Spinal cord (tissue), 10 donors: ENCODE measurements at places on chromosomes 1 and 21.

- no peak for DNase-seq
Observed at GRCh38 chr1:6317098-6317760, 56.3 kb upstream of the GPR153 start.

DNA sequence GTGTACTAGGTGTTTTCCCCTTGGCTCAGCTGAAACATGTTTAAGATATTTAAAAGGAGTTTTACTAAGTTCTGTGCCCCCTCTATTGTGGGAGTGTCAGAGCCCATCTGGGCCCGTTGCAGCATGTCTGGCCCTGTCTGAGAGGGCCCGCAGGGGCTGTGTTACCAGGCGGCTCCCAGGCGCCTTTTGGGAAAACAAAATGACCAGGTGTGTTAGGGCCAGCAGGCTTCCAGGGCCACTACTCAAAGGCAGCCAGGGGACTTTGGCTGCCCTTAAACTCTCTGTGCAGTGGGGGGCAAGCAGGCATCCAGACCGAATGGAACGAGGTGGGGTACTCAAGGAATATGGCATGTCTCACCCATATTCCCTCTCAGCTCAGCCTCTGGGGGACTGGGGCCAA is 111.7 kb downstream of the KCNN3 start:
- DNase-seq, result no peak

- DNase-seq, result no peak
Observed at GRCh38 chr1:184272175-184272866, 114.5 kb upstream of the C1orf21 start.

GRCh38 chr21:39208624-39209333 is 25.5 kb upstream of the PSMG1 start:
- DNase-seq, result no peak

GRCh38 chr1:85707267-85707989 is 805 bp downstream of the ZNHIT6 start:
- DNase-seq, result no peak

GRCh38 chr1:197464044-197464443 is 196.0 kb downstream of the CRB1 start:
- DNase-seq, result peak; percentile 79

- DNase-seq, result no peak
Observed at GRCh38 chr1:14774988-14775387, 176.5 kb downstream of the KAZN start.

DNA sequence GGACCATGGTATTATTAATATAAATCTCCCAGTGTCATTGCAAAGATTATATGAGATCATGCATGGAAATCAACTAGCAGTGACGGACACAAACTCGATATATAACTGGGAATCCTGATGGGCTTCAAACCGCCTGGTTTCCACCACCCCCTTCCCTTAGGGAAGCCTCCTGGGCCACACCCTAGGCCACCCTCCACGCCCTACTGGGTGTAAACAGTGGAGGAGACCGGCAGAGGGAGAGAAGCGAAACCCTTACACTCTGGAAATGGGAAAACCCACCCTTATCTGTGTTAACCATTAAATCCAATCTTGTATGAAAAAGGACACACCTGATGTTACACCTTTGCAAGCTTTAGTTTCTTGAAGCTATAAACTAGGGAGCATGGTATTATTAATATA is 595 bp upstream of the ZNHIT6 start:
- DNase-seq, result no peak

GRCh38 chr21:15333951-15334350 is 269.2 kb upstream of the NRIP1 start:
- no peak for DNase-seq

- DNase-seq, result no peak
Observed at GRCh38 chr1:109188781-109189180, 24.9 kb upstream of the SARS1 start.

DNA sequence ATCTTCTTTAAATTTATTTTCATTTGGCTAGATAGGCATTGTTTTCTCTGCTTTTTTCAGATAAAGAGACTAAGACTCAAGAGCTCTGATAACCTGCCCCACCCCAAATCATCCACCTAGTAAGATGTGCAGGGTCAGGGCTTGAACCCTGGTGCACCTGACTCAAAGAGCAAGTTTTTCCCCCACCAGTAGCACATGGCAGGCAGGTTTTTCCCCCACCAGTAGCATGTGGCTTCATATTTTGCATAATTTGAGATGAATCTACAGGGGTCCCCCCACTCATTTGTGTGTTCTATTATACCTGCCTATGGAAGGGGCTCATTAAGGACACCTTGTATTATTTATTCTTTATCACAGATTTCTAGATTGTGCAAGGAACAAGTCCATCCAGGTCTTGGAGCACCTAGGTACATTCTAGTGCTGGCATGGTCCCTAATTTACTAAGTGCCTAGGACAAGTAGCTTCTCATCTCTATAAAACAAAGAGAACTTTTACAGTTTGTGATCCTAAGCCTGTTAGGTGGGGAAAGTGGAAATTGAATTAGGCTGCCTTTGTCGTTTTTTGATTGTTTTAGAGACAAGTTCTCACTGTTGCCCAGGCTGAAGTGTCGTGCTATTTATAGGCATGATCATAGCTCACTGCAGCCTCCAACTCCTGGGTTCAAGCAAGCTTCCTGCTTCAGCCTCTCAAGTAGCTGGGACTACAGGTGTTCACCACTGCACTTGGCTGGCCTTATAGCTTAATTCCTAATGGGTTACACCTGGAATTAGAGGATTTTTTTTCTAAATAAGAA is 13.2 kb upstream of the CTSE start:
- no peak for DNase-seq

- DNase-seq, result no peak
Observed at GRCh38 chr1:15459771-15460707, 3.5 kb downstream of the CELA2A start.

- DNase-seq, result no peak
Observed at GRCh38 chr1:28537457-28538199, 15.3 kb upstream of the TRNAU1AP start.

GRCh38 chr1:55504306-55504731 is 289.2 kb upstream of the USP24 start:
- DNase-seq, result no peak

DNA sequence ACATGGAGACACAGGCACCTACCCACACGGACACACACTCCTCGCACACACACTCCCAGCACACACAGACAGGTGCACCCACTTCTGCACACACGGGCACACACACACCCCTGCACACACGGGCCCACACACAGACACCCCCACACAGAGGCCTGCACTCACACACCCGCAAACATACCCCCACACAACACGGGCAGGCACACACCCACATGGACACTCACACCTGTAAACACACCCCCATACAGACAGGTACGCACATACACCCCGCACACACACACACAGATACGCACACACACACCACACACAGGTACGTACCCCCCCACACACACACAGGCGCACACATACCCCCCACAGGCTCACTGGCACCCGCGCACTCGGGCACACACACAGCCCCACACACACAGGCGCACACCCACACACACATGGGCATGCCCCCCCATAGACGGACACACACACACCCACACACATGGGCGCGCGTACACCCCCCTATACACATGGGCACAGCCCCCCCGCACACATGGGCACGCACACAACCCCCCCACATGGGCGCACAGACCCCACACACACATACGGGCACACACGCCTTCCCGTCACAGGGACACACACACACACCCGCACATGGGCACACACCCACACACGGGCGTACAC is 6.1 kb downstream of the ATAD3A start:
- no peak for DNase-seq

- DNase-seq, result no peak
Observed at GRCh38 chr1:92929461-92929860, 31.8 kb downstream of the DIPK1A start.

DNA sequence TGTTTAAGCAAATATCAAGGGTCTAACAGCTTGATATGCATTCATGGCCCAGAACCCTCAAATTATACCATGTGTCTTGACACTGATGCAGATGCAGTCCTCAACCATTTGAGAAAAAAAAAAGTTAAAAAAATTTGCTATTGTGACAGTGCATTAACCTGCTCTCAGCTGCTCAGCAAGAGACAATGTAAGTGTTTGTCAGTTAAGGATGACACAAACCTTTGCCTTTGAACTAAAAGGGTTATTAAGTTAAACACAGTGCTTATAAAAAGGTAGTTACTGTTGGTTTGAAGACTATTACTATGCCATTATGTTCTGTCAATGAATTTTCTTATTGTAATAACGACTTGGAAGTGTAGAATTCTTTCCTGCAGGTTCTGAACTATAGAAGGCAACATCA is 655.6 kb upstream of the NEGR1 start:
- DNase-seq, result no peak

DNA sequence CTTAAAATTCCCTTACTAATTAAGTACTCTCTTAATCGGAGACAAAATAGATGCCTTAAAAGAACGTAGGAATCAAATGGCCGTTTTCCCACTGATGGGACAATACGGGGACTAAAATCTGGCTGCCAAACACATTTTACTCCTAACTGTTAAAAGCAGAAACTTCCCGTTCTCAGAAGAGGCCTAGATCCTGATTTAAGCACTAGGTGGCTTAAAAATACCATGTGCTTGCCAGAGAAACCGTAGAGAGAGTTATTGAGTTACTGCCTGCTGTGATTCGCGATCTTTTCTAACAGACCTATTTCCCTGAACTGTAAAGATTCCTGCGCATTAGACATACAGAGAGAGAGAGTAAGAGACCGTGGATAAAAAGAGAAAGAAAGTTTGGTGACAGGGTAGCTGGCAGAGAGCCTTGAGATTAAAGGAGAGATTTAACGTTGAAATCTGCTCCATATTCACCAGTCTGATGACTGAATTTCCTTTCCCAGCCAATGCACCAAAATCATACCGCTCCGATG is 54.4 kb upstream of the STUM start:
- no peak for DNase-seq

GRCh38 chr1:228013935-228014930 is 7.4 kb downstream of the WNT3A start:
- DNase-seq, result no peak

DNA sequence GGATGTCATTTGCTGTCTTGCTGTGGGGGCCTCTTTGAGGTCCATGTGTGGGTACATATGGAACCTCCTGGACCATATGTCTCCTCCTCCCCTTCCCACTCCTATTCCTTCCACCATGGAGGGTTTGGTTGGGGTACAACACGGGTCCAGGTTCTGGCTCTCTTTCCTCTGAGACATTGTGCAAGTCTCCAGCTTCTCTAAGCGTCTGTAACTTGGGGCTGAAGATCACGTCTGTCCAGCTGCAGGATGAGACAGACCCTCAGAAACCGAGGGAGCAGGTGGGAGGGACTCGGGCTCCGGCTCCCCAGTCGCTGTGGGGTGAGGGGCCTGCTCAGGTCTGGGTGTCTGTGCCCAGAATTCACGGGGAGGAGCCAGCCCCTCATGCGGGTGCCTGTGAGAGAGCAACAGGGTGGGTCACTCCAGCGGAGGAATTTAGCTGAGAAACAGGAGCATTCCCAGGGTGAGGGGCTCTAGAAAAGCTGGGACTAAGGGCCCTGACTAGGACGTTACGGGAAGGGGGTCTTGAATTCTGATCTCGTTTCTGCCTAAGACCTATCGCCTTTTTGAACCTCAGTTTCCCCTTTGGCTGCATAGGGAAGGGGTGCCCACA is 42.0 kb upstream of the DMBX1 start:
- DNase-seq, result no peak

GRCh38 chr1:102941366-102941947 is 166.9 kb downstream of the COL11A1 start:
- DNase-seq, result no peak

DNA sequence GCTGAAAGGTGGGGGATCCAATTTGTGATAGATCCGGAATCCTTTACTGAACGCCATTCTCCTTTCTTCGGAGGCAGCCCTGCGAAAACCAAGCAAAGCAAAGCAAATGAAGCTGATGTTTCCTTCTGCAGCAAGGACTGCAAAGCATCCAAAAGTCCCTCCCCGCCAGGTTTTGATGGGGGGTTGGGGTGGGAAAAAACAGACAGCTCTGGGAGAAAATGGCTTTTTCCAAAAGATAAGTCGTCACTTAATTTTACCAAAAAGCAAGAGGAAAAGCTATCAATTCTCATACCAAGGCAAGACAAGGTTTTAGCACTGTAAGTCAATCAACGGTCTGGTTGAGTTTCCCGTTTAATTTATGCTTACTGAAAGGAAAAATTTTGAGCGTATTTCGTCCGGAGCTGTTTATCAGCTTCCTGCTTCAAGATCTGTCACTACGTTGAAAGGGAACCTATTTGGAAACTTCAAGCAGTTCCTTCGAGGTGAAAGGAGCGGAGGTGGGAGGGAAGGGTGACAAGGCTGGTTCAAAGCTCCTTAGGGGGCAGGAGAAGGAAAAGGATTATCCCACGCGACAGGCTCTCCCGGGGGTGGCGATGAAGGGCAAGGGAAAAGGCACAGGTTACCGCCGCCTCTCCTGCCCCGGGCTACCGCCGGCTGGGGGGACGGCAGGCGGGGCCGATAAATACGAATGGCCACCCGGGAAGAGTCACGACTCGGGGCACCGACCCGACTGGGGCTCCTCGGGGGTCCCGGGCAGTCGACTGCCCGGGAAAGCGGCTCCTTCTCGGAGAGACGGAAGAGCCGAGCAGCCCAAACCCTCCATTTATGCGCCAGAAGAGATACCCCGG is 750 bp downstream of the SYNJ1 start:
- DNase-seq, result peak; percentile 10

- no peak for DNase-seq
Observed at GRCh38 chr1:90206260-90206659, 211.3 kb downstream of the ZNF326 start.

- DNase-seq, result no peak
Observed at GRCh38 chr1:156448134-156448967, 52.2 kb downstream of the MEF2D start.
